Daoy (cell line): ENCODE measurements at places on chromosomes 4 and X.

- DNase-seq: no peak
Measured at GRCh38 chr4:75302648-75303047, 211.6 kb downstream of the RCHY1 start.

DNA sequence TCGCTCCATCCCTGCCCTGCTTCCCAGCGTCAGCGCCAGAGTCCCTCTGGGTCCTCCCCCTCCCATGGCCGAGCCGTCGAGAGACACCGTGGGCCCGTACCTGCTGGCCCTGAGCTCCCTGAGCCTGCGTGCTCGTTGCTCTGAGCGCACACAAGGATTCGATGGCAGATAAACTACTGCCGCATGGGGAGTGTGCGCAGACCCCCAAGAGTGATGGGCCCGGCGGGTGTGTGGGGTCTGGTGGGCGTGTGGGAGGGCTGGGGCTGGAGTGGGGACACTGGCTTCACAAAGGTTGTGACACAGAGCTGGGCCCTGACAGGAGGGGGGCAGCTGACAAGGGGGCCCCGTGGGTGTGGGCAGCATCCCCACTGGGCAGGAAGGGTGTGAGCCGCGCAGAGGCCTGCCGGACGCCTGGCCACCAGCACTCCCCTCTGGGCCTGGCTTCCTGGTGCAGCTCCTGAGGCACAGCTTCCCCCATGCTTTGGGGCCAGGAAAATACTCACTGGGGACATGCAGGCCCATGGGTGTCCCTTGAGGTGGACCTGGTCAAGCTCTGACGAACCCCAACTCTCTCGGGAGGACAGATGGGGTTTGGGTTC lies 4.8 kb upstream of the RGS12 start:
- no peak for DNase-seq

DNA sequence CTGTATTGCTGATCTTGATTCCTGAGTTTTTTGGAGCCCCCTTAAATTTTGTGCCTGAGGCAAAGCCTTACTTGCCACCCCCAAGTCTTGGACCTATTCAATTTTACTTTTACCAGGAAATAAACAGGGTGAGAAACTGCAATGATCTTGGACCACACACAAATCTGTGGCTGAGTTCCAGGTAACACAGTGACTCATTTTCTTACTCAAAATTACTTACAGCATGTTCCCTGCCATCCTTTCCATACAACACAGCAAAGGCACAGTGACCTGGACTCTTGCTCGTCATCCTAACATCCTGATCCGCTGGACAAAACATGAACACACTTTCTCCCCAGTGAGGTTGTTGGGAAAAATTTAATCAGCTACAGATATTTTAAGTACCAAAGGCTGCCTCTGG lies 60.7 kb upstream of the S100G start:
- DNase-seq: peak; percentile 19

GRCh38 chrX:133723930-133724329 lies 261.5 kb downstream of the GPC3 start:
- DNase-seq: no peak

GRCh38 chr4:67483868-67484602 lies 61.3 kb downstream of the CENPC start:
- DNase-seq: peak; percentile 11

- no peak for DNase-seq
Measured at GRCh38 chrX:17732138-17732783, 5.0 kb upstream of the SCML1 start.

DNA sequence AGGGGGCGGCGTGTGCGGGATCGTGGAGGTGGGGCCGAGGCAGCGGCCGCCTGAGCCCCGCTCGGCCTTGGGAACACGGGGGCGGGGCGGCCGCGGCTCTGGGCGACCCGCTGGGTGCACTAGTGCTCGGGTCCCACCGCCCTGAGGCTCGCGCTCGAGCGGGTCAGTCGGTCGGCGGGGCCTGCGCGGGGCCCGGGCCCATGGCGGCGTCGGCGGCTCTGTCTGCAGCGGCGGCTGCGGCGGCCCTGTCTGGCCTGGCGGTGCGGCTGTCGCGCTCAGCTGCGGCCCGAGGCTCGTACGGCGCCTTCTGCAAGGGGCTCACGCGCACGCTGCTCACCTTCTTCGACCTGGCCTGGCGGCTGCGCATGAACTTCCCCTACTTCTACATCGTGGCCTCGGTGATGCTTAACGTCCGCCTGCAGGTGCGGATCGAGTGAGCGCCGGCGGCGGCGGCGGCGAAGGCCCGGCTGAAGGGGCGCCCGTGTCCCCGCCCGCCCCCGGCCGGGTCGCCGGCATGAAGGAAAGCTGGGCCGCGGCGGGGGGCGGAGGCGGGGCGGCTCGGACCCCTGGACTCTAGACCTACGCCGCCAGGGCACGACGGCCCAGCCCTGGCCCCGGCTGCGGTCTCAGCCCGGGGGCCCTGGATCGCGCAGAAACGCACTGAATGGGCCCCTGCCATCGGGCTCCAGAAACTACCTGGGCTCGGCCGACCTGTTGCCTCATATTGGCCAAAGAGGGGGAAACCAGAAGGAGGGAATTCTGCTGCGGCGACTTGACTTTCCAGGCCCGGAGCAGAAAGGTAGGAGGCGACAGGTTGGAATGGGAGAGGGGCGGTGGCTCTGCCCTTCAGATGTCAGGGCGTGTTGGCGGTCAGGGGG lies at the start of gene SMIM10L2A:
Gene SMIM10L2A, plus strand, starts transcription at position 13 of the 878 bp plus-strand sequence. Its CDS starts 188 bp downstream, at position 201.
- DNase-seq: no peak

DNA sequence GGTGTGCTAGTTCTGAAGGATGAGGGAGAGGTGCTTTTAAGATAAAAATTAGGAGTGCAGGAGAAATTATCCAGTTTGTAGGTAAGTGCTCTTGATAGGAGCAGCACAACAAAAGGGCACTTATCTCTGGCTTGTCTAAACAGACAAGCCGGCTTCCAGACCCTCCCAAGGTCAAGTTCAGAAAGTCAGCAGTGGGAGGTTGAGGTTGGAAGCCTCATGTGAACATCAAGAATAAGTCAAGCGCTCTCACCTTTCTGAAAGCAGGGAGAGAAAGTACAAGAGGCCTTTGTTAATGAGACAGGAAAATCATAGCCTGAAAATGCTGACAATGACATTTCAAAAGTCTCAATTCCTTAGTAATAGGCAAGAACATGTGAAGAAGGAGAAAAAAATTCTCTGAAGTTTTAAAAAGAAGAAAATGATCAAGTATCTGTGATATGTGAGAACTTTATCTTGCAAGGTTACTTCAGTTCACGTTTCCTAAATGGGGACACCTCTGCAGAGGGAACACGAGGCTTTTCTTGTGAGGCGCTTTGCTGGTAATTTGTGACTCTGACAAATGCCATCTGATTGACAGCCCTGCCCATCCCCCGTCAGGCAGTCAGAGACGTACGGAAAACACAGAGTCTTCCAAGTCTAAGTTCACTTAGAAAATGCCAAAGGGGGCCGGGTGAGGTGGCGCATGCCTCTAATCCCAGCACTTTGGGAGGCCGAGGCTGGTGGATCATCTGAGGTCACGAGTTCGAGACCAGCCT lies 62.2 kb downstream of the TIGD2 start:
- DNase-seq: no peak

- DNase-seq: no peak
Measured at GRCh38 chrX:16033331-16033730, 90.0 kb upstream of the GRPR start.

GRCh38 chr4:182297659-182298058 lies 54.5 kb downstream of the TENM3 start:
- DNase-seq: peak; percentile 75

- DNase-seq: no peak
Measured at GRCh38 chrX:3627594-3627993, 85.9 kb downstream of the PRKX start.

DNA sequence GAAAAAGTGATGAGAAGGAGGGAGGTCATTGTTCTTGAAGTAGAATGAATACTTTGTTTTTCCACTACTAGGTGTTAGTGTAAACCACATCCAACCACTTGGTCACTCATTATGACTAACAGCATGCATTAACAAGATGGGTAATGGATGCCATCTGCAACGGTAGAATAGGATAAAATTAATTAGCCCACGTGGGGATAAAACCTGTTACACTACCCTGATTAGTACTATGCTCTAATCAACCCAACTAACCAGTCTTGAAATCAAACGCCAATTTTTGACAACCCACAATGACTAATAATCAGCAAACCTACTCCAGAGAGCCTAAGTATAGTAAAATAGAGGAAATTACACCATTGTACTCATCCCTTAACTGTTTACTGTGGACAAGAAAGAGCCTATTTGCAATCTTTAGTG lies 93.4 kb upstream of the MCF2 start:
- no peak for DNase-seq
